Esophagus squamous epithelium (tissue), 5 donors: ENCODE measurements at places on chromosomes 11 and 22.

DNA sequence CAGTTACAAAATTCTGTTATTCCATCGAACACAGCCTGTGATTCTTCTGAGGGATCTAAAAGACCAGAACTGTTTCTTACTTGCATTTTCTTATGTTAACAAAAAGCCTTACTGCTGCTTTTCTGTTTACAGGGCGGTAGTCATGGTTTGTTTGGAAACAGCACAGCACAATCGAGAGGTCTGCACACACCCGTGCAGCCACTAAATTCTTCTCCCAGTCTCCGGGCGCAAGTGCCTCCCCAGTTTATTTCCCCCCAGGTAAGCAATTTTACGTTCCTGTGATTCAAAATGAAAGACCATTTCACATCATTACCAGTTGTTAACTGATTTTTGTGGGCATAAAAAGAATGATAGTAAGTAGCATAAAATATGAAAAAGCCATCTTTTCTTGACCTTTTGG lies 60.8 kb upstream of the ADSL start:
- DNase-seq = no peak

DNA sequence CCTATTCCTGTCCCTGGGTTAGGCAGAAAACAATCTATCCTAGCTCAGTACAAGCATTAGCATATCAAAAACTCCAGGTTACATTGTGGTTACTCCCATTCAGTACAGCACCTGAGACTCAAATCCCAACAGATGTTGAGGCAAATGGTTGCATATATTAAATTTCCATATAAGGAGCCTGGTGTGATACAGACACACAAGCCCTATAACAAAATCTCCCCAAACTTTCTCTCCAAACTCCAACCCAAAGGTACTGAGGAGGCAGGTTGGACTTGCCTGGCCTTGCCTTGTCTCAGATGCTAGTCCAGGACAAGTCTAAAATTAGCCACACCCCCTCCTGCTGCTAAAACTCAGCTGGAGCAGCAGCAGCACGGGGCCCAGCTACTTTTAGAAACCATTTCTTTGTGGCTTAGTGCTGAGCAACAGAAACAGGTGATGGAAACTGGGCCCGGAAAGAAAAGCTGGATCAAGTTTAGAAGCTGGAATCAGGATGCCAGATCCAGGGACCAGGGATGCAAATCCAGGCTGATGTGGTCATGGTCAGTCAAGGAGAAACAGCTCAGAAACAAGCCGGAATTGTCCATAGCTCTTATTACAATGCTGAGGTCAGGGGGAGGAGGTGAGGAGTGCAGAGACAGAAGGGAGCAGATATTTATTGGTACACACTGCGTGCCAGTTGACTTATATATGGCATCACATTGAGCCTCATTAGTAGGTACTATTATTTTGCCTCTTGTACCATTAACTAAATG lies 73.7 kb upstream of the AMOTL1 start:
- DNase-seq = no peak

DNA sequence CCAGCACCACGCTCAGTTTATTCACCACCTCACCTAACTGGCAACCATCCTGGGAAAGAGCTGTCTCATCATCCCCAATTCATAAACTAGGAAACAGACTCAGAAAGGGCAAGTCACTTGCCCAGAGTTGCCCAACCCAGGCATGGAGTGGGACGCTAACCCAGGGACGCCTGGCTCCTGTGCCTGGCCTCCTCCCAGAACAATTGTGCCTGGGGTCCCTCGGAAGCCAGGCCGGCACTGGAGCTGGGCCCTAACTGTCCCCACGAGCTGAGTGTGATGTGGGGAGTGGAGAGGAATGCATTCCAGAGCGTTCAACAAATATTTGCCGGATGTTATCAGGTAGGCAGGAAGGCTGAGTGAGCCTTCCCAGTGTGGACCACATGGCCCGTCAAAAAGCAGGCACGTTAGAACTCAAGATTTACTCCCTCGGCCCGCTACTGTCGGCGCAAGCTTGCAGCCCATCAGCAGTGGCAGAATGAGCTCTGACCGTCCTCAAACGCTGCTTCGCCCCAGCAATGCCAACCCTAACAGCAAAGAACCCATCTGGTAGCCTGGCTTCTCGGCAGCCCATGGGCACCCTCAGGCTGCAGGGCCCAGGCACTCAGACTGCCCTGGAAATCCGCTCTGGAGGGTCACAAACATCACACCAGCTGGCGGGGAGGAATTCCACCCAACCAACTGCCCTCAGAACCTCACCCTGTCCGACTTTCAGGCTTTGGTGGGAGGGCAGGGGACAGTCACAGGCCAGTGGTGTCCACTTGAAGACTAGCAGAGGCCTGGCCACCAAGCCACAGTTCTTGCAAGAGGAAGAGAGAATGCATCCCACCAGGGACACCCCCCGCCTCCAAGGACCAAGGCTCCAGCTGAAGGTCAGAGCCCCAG lies 35.6 kb downstream of the MYH9 start:
- no peak for DNase-seq

GRCh38 chr11:124863826-124864165 lies 1.4 kb upstream of the ROBO3 start:
- DNase-seq = no peak

DNA sequence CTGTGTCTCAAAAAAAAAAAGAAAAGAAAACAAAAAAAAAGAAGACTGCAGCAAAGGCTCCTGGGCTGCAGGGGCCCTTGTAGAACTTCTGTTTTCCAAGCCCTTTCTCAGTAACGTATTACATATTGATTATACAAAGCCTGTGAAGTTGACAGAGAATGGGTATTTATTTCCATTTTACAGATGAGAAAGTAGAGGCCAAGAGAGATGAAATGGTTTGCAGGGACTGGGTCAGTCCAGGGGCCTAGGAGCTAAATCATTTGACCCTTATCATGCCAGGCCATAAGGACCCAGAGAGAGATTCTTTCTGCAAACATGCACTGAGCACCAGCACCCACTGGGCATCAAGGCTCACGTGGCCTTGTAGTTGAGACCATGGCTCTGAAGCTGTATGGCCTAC lies 4.5 kb downstream of the PPP2R5B start:
- DNase-seq = no peak

GRCh38 chr11:75518771-75519653 lies 6.7 kb downstream of the GDPD5 start:
- no peak for DNase-seq

DNA sequence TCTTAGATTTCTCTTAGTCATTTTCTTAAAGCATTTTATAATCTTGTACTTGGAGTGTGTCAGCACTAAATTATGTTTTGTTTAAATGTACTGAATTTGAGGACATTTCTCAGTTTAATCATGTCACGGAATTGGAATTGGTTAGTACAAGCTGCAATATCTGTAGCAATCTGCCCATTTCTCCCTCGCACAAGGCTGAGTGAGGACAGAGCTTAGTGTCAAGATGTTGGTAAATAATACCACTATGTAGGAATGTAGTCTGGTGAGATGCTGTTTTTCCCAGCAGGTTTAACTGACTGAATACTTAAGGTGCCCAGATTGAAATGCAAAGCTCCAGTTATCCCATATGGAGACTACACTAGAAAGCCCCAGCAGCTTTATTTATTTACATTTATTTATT lies 30.6 kb downstream of the SREBF2 start:
- no peak for DNase-seq

DNA sequence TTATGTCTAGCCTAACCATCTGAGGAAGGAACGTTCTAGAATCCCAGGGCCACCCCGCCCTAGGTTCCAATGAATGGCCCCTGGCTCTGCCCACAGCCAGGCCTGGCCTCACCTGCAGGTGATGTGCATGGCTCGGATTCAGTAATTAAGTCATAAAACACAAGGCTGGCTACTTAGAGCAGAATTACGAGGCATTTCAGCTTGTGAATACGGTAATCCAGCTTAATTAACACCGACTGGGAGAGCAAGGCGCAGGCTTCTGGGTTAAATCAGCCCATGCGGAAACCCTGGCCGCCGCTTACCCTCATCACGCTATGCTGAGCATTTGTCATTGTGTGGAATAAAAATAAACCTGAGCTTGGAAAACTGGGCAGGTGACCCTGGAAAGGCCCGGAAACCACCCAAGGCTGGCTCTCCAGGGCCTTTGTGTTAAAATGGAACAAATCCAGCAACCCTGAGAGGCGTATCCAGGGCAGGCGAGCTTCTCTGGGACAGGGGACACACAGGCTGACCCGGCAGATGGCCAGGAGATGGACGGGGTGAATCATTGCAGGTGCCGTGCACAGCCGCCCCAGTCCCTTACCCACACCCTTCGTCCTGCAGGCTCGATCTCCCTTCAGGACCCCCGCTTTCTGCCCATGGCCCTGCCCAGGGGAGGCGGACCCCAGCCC lies 220.2 kb downstream of the CTTN start:
- no peak for DNase-seq

- no peak for DNase-seq
Measured at GRCh38 chr11:108302121-108302785, 79.4 kb downstream of the ATM start.

GRCh38 chr11:111407652-111408051 lies 28.6 kb upstream of the POU2AF1 start:
- DNase-seq = no peak
